ENCODE measurements at places on chromosomes 4 and X. TPM values are rescaled to one million over a fixed set of nuclear protein-coding genes. Genes with fewer than 3 reads are reported as not detected.

HADH gene
- 41.3 TPM for total RNA-seq

RBM3 gene
- 311 TPM for total RNA-seq

FGFBP1 gene
- 0.14 TPM for total RNA-seq

PAGE5 gene
- not detected for total RNA-seq

FGF13 gene
- total RNA-seq = 82.0 TPM

GATA1 gene
- total RNA-seq = not detected

CABS1 gene
- total RNA-seq = 0.19 TPM

VSIG4 gene
- total RNA-seq = 0.16 TPM

DMRTC1 gene
- not detected for total RNA-seq

PDGFC gene
- total RNA-seq = 8.2 TPM

EPHA5 gene
- total RNA-seq = 0.14 TPM

MAD2L1 gene
- total RNA-seq = 4.8 TPM

ASMT gene
- 0.63 TPM for total RNA-seq

- ATAC-seq = no peak
Observed at GRCh38 chr4:131509521-131509920, 1639.6 kb upstream of the PCDH10 start.

- ATAC-seq = no peak
Observed at GRCh38 chr4:93719552-93719951, 109.0 kb upstream of the ATOH1 start.

DNA sequence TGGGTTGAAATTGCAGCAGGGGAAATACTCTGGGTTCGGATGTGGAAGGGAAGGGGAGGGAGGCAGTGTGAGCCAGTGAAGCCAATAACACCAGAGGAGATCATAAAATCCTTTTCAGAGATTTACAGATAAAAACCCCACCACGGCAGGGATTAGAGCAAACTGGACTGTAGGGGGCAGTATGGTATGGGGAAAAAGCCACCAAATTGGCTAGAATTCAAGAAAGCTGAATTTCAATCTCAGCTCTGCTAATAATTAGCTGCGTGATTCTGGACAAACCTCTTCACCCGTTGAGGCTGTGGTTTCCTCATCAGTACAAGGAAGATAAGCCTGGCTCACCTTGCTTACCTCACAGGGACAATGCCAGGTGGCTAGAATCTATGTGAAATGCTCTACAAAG is 108.1 kb downstream of the ATG4A start:
- no peak for ATAC-seq

DNA sequence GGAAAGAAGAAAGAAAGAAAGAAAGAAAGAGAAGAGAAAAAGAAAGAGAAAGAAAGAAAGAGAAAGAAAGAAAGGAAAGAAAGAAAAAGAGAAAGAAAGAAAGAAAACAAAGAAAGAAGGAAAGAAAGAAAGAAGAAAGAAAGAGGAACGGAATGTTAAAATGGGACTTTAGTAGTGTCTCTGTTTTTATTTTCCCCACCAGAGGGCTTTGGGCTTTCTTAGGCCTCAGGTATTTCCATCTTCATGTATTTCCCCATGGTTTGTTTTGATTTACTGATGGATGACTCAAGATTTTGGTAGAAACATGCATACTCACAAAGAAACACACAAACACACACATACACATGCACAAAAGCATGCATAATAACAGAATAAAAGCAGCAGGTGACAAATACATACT is 181.2 kb downstream of the AFF2 start:
- no peak for ATAC-seq

DNA sequence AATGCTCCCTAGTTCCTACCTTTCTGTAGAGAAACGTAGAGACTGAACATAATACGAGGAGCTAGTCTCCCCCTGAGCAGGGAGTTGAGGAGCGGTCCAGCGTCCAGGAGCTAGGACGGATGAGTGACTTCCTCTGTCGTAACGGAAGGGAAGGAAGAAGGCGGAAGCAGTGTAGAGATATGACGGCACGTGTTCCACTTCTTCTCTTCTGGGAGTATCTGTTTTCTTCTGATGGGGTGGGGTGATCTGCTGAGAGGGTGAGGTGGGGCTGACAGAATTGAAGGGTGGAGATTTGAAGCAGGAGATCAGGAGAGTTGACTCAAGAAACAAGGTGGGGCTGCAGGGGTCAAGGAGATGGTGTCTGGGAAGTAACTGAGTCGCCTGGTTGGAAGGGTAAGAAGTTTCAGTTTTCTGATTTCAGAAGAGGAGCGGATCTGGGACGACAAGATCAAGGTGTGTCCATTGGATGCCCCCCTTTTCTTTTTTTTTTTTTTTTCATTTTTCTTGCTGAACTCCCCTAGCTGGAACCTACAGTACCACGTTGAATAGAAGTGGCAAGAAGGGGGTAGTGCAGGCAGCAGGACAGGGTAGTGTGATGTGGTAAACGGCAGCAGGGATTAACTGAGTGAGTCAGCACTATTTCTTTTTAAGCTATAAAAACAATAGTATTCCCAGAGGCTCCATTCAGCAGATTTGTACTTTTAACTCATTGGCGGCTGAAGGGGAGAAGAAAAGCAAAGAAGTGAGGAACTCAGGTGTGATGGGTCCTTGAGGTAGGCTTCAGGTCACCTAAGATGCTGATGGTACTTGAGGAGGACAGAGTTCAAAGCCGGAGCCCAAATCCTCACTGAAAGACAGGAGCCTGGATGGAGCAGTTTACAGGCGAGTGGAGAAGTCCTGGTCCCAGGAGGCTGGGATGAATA is 50.8 kb upstream of the SETD7 start:
- ATAC-seq = peak; percentile 86

GRCh38 chr4:119128148-119128547 is 7.5 kb upstream of the MYOZ2 start:
- no peak for ATAC-seq

- ATAC-seq = no peak
Observed at GRCh38 chr4:81663368-81663767, 191.7 kb upstream of the RASGEF1B start.

- no peak for ATAC-seq
Observed at GRCh38 chr4:148955564-148956297, 513.5 kb upstream of the NR3C2 start.

GRCh38 chr4:25930731-25931354 is 16.8 kb downstream of the SMIM20 start:
- no peak for ATAC-seq

GRCh38 chr4:21451032-21451431 is 497.5 kb downstream of the KCNIP4 start:
- peak; percentile 63 for ATAC-seq

GRCh38 chrX:33053001-33053400 is 158.3 kb downstream of the DMD start:
- ATAC-seq = no peak

- ATAC-seq = no peak
Observed at GRCh38 chr4:142467088-142467487, 379.0 kb downstream of the INPP4B start.

GRCh38 chrX:150363561-150364346 is 637 bp downstream of the MAMLD1 start:
- peak; percentile 16 for ATAC-seq

DNA sequence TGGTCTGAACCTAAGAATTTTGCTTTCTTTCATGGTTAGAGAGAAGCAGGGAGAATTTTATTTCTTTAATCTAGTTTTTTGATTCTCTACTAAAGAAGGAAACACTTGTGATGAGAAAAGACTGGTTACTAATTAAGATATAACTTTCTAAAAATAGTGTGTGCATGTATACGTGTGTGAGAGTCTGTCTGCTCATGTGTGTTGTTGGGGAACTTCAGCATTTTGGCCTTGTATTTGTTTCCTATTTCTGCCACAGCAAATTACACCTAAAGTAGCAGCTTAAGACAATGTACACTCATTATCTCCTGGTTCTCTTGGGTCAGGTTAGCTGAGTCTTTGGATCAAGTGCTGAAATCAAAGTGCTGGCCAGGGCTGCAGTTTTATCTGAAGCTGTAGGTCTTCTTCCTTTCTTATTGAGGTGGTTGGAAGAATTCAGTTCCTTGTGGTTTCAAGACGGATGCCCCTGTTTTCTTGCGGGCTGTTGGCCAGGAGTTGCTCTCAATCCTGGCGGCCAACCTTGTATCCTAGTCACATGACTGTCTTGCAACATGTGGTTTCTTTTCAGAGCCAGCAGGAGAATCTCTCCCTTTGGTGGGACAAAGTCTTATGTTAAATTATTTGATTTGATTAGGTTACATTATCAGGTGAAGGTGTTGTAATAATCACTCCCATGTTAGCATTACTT is 188.4 kb upstream of the CLNK start:
- no peak for ATAC-seq

- ATAC-seq = no peak
Observed at GRCh38 chr4:5084911-5085475, 33.7 kb downstream of the STK32B start.

DNA sequence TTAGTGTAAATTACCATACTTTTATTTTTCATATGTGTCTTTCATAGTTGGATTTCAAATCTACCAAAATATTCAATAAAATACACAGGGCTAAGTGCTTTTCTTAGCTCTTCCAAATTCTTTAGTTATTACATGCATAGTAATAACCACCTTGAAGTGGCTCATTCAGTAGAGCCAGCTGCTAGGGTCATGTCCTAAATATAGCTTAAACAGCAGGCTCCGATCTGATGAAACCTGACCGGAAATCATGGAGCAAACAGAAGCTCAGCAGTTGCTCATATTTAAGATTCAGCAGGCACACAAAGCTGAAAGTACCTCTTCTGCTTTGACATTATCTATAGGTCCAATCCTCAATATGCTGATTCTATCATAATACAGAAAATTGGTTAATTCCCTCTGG is 1470.4 kb downstream of the ADGRL3 start:
- ATAC-seq = peak; percentile 77

- peak; percentile 69 for ATAC-seq
Observed at GRCh38 chrX:107826238-107827029, 768 bp downstream of the MID2 start.

DNA sequence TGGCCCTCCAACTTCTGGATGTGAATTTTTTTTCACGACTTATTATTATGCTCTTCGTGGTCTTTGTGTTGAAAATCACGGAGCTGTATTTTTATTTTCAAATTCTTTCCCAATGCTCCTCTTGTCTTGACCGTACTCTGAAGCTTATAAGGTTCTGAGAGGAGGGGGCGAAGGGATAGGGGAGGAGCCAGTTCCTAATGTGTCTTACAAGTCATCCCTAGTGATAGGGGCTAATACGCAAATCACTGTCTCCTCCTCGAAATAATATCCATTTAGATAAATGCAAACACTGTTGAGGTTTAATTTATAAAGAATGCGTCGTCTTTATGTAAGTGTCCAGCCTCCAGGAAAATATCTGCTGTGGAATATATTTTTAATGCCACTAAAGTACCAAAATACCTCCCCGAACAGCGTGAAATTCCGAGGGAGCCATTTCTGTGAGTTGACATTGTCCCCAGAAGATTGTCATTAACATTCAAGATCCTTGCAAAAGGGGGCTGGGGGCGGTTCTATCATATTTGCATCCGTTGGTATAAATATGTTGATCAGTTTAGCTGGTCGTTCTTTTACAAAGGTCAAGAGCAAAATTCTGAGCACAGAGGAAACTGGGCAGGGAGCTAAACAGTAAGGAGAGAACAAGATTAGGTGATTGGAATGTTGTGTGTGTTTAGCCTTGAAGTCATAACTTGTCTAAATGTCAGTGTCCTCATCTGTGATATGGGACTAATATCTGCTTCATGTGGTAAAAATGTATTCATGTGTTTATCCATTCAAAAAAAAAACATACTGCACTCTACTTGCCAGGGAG is 3.7 kb upstream of the FAT1 start:
- ATAC-seq = no peak

DNA sequence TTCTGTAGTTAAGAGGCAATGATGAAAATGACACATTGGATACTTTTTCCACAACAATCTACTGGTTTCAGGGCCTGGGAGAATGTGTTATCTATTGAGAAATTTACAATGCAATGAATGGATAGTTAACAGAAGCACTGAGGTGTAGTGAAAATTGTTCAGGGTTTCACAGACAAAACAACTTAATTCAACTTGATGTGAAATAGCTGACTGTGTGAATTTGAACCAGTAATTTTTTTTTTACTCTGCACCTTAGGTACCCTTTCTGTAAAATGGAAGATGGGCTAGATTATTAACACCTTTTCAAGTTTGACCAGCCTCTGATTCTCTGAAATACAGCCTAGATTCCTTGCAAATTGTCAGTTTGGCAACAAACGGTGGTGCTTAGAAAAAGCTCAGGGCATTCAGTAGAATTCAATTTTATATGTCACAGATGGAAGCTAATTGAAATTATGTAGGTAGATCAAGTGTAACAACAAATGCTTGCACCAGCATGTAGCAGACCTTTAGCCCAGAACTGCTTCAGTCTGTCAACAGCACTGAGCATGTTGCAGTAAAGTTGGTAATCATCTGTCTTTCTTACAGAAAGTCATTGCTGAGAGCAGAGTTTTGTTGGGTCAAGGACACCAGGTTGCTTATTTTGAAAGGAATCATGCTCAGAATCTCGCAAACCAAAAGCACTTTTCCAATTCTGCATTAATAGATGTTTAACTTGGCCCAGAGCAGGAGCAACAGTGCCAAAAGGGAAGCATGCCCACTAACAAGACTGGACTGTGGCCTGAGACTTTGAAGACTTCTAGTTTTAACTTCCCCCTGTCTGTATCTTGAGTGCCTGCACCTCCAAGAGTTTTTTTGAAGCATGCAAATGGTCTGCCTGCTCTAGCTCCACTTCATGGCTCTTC is 526.6 kb downstream of the PACRGL start:
- ATAC-seq = no peak

DNA sequence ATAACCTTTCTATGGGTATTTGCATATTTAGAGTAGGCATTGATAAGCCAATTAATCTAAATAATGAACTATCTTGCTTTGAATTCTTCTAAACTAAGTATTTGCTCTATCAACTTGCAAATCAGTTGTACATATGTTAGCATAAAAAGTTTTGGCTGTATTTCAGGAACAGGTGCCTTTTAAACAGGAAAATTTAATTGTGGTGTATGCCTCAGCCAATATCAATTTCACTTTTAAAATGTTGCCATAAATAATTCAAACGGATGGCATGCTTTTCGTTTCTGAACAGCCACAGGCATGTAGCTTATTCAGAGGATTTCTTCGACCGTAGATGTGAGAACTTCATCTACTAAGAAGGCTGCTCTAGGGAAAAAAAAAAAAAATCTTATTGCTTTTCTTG is 99.9 kb downstream of the DCLK2 start:
- peak; percentile 57 for ATAC-seq

DNA sequence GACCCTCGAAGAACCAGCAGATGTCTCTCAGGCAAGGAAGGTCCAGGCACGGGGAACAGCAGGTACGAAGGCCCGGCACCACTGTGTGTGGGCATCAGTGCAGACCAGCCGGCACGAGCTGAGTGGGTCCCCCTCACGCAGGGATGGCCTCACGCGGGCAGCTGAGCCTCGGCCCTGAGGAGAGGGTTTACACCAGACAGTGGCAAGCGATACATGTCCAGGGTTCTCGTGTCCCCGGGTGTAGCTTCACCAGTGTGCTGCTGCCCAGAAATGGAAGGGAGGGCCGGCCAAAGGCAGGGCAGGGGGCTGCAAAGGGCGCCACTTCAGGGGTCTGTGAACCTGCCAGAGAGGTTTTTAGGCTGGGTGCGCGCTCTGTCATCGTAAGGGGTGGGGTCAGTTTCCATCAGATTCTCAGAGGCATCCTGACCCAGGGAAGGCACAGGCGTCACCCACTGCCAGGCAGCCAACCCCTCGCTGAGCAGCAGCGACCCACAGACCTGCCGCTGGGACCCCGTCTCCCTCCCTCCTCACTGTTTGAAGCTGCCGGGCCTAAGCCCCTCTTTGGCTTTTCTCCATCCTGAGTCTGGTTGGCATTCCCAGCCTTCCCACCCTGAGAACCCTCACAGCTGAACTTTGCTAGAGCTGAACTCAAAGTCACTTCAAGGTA is 107.0 kb downstream of the CPZ start:
- no peak for ATAC-seq
